ENCODE measurements at places on chromosomes 11 and 22.
A peak's percentile ranks its signal among the peaks of the same experiment; 100 is the strongest.

- no peak for DNase-seq
Observed at GRCh38 chr11:2271077-2271326, 614 bp upstream of the ASCL2 start.

GRCh38 chr11:76526878-76527277 lies 82.1 kb downstream of the EMSY start:
- DNase-seq, result no peak

DNA sequence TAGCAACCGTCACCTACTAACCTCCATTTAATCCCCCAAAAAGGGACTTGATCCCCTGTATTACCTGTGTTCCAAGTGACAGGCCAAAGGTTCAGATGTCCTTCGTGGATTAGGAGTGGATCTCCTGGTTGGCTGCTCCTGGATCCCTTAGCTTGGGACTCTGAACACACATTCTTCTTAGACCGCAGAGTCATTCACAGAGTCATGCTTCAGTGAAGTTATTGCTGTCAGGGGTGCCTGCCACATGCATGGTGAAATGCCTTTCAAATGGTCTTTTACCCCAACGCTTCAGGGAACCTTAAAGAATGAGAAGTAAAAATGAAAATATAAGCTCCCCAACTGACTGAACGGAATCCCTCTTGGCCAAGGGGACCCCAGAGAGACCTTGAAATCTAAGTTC lies 49.1 kb downstream of the ADAMTS8 start:
- DNase-seq, result no peak

GRCh38 chr22:48431536-48432315 lies 1395.9 kb downstream of the BRD1 start:
- no peak for DNase-seq

GRCh38 chr11:48024635-48025071 lies 44.3 kb downstream of the PTPRJ start:
- DNase-seq, result peak; percentile 35

DNA sequence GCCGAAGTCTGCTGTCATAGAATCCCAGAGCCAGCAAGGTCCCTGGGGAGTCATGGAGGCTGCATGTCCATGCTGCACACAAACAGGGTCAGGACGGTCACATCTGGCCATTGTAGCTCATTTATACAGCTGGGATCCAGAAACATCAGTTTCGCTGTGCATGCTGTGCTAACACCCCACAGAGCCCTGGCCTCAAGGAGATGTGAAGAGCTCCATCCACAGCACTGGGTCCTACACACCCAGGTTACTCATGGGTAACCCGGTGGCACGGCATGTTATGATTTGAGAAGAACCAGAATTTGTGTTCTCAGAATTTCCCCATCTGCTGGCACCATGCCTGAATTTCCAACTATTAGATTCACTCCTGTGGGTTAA lies 146.3 kb upstream of the ARHGAP20 start:
- DNase-seq, result peak; percentile 65

- DNase-seq, result no peak
Observed at GRCh38 chr11:106032861-106033260, 10.8 kb upstream of the MSANTD4 start.

GRCh38 chr22:38109371-38110001 lies 998 bp downstream of the BAIAP2L2 start:
- no peak for DNase-seq

GRCh38 chr11:72609476-72609875 lies 64.7 kb downstream of the PDE2A start:
- DNase-seq, result no peak

DNA sequence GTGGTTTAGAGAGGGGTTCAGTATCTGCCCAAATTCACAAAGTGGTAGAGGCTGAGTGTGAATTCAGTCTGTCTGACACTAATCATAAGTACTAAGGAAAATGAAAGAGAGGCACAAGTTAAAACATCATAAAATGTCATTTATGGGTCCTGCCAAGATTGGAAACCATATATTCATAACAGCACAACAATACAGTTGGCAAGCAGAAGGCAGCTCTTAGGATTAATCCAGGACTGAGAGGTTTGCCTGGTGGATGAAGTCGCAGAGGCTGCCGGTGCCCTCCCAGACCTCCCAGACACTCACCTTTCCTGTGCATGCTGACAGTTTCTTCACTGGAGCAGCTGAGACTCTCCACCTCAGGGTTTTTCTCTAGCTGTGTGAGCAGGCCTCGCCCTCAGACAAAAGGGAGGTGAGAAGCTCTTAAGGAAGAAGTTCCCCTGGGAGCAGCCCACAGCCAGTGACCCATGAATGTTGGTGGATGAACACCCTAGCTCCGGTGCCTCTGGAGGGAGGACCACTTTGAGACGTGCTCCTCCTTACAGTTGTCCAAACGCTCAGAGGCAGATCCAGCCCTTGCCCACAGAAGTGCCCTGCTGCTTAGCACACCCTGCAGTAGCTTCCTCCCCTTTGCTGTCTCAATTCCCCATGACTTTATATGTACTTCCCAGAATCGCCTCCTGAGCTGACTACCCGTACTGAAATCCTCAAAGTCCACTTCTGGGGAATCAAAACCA lies 43.7 kb downstream of the MAML2 start:
- DNase-seq, result no peak

GRCh38 chr22:32805361-32805881 lies 3.9 kb downstream of the TIMP3 start:
- DNase-seq, result no peak

- DNase-seq, result no peak
Observed at GRCh38 chr11:130050257-130050656, 19.4 kb upstream of the APLP2 start.

DNA sequence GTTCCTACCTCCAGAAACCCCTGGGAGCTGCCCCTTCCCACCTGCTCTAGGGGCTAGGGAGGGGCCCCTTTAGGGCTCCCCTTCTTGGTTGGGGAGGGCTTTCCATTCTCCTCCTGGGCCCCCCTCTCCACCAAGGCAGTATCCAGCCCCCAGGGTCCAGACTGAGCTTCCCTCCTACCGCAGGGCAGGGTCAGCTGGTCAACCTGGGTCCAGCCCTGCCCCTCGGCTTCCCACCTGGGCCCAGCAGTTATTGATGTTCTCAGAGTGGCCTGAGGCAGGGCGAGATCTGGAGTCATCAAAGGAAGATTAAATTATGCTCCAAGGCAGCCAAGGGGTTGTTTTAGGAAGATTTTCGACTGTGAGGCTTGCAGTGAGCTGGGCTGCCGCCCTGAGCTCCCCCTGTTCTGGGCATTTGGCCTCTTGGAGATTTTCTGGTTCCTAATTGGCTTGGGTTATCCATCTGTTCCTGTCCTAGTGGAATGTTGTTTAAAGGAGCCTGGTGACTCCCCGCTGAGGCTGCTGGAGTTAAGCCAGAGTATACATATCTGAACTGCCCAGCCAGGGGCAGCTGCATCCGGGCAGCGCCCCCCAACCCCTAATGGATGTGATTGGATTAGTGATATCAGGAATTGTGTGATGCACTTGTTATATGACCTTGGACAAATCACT lies 1.8 kb upstream of the SLC22A8 start:
- no peak for DNase-seq

DNA sequence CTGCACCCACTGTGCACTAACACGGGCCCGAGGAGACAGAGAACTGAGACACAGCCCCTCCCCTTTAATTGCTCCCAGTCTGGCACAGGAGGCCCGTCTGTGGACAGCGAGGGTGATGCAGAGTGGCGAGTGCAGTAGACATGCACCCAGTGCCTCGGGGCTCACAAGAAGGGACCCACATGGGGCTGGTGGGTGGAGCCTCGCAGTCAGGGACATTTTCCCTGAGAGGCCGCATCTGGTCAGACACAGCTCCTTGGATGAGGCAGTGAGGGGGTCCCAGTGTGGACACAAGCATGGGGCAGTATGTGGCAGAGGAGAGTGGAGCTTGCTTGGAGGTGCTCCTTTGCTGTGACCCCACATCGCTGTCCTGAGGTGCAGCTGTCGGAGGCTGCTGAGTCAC lies 54.8 kb downstream of the SBF1 start:
- DNase-seq, result no peak

DNA sequence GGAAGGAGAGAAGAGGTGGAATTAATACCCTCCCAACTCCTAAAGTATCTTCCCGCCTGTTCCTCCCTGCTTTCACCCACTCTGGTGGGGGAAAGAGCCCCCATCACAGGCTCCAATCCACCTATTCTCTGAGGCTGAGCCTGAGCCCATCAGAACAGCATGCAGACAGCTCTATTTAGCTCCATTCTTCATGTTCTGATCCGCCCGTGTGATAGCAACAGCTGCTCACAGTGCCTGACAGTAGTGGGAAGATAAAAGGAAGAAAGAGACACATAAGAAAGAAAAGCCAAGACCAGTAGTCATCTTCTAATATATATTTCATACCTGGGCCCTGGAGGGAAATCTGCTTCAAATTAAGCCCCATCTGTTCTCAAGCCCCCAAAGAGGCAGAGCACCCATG lies 80.3 kb upstream of the AKIP1 start:
- DNase-seq, result no peak

DNA sequence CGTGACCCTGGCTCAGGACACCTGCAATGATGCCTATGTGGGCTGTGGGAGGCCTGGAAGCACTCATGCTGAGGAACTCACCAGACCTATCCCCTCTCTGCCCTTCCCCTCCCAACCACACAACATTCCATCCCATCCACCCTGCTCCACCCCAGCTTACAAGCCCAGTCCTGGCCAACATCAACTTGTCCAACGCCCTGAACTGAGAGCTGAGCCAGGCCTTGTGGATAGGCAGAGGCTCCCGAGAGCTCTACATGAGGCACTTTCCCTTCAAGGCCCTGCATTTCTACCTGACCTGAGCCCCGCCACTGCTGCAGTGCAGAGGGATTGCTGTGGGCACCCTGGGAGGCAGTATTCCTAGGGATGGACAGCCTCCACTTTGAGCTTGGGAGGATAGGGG lies 112.4 kb downstream of the PDE2A start:
- no peak for DNase-seq

All from adipocyte (in vitro differentiated cells).